CD8-positive, alpha-beta memory T cell (primary cell): ENCODE measurements at places on chromosomes 3 and 15. TPM values are rescaled to one million over a fixed set of nuclear protein-coding genes. Genes with fewer than 3 reads are reported as not detected.

CACNA2D2 gene
- total RNA-seq, result 0.73 TPM

H1-8 gene
- total RNA-seq, result not detected

HESX1 gene
- not detected for total RNA-seq

GOLGA8H gene
- not detected for total RNA-seq

SRGAP3 gene
- total RNA-seq, result 0.84 TPM

B3GALNT1 gene
- 1.8 TPM for total RNA-seq

GOLGA8G gene
- not detected for total RNA-seq

ALDH1A2 gene
- not detected for total RNA-seq

ITPKA gene
- 0.44 TPM for total RNA-seq

RTP1 gene
- not detected for total RNA-seq

TMCO5A gene
- total RNA-seq, result not detected

GHSR gene
- not detected for total RNA-seq

MBD4 gene
- total RNA-seq, result 48.0 TPM

ANKUB1 gene
- not detected for total RNA-seq

UROC1 gene
- total RNA-seq, result not detected

CHRD gene
- total RNA-seq, result not detected

ARMC8 gene
- 43.6 TPM for total RNA-seq

STARD5 gene
- total RNA-seq, result 4.4 TPM

PLA2G4F gene
- not detected for total RNA-seq

DNA sequence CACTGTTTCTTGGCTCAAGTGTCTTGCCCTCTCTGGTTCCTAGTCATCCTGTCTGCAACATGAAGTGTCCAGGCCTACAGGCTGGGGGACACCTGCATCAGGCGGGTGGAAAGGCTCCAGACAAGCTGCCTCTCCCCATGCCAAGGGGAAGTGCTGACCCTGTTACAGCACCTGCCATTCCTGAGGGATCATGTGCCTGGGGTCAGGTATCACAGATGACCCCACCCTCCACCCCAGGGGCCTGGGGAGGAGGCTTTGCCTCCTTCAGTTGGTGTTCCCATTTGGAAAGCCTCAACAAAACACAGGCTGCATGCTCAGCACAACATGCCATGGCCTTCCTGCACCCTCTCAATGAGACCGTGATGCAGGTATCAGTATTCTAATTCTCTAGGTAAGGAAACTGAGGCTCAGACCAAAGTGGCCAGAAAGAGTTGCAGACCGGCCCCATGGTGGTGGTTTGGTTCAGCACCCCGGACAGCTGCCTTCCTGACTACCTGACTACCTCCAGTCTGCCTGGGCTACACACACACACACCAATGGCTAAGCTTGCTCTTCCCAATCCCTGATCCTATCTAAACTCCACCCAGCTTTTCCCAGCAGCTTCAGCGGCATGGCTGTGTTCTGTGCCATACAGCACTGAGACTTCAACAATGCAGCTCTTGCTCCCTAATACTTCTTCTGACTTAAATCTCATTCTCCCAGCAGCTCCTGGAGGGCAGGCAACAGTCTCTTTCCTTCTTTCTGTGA, 69.7 kb upstream of the LINGO1 start:
- DNase-seq, result no peak

DNA sequence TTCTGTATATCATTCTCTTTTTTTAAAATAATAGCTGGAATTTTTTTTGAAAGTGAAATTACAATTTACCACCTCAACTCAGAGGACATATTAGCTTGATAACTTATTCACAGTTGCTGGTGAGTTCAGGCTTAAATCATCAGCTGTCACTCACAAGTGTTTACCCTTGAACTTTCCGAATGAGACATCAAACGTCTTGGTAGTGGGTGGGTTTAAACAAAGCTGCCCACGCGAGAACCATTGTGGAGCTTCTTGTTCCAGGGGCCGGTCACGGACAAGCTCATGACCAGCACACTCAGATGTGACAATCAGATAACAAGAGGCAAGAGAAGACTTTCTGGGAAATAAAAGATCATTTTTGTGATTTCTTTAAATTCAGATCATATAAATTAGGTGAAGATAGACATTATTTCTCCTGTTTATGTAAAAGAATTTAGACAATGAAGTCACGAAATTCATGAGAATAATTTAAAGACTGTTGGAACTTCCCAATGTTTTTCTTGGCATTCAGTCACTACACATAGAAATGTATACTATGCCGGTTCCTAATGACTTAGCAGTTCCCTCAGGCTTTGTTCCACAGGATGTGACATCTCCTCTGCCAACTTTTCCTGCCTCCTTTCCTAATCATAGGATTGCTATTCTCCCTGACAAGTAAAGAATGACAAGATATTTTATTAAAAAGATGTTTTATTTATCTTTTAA, 29.3 kb downstream of the BTD start:
- no peak for DNase-seq

DNA sequence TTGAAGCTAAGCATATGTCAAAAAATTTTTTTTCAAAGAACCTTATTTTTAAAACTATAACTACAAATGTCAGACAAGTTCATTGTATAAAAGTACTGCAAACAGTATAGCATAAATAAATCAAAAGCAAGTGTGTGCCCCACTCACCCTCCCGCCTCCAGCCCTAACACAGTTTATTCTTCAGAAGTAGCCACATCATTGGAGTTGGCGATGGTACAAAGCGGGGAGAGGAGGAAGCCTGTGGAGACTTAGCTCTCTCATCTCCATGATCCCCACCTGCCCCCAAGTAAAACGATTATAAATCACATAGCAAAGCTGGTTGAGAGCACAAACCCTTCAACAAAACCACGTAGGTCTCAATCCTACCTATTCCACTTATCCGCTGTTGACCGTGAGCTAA, 33.6 kb downstream of the FOXP1 start:
- no peak for DNase-seq

GRCh38 chr15:94269954-94270353, 38.6 kb downstream of the MCTP2 start:
- DNase-seq, result no peak

DNA sequence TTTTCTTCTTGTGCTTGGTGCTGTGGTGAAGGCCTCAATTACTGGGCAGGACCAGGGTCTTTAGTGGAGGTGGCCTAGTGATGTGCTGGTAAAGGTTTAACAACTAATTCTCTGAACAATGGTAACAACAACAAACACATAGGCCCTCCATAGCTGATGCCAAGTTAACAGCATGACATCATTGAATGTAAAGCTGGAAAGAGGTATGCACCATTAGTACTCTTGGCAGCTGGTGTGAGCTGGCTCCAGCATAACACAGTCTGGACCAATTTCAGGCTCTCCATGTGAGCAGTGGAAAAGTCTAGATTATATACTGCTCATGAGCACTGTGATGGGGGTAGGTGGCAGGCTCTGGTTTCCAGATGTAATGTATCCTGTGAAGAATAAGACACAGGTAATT, 61.8 kb downstream of the SLC7A14 start:
- DNase-seq, result no peak

DNA sequence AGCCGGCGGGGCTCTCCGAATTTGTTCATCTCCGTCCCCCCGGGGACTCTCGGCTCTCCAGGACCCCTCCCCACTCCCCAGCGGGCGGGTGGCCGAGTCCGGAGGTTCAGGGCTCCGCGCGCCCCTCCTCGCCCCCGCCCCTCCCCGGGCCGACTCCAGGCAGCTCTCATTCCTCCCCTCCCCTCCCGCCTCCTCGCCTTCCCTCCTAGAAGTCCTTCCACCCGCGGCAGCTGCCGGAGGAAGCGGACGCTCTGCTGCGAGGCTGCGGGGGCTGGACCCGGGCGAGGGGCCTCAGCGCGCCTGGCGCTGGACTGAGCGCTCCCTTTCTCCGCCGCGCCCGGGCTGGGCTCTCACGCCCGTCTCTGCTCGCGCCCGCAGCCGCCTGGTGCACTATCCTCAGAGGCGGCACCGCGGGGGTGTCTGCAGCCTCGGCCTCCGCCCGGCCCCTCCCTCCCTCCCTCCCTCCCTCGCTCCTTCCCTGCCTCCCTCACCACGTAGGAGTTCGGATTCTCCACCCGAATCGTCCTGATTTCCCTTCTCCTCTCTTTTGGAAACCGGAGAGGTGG, at the start of gene ROBO2:
ROBO2 (plus strand) TSS at position 494 of the 566 bp plus-strand sequence. CDS start 687 bp downstream, outside the sequence.
- DNase-seq, result no peak

- DNase-seq, result no peak
Measured at GRCh38 chr15:38187630-38188313, 64.9 kb upstream of the SPRED1 start.

DNA sequence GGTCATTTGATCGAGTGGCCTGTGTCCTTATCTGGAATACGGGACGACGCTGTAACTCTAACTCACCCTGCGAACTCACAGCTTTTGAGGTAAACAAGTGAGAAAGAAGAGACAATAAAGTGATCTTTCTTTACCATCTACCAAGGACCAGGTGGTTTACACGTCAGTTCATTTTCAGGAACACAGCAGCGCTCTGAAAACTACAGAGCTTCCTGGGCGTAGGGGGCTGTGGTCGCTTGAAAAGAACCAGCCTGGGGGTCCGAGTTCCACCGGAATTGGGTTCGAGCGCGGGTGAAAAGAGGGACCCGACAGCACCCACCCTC, 357 bp downstream of the KIAA1143 start:
- no peak for DNase-seq

DNA sequence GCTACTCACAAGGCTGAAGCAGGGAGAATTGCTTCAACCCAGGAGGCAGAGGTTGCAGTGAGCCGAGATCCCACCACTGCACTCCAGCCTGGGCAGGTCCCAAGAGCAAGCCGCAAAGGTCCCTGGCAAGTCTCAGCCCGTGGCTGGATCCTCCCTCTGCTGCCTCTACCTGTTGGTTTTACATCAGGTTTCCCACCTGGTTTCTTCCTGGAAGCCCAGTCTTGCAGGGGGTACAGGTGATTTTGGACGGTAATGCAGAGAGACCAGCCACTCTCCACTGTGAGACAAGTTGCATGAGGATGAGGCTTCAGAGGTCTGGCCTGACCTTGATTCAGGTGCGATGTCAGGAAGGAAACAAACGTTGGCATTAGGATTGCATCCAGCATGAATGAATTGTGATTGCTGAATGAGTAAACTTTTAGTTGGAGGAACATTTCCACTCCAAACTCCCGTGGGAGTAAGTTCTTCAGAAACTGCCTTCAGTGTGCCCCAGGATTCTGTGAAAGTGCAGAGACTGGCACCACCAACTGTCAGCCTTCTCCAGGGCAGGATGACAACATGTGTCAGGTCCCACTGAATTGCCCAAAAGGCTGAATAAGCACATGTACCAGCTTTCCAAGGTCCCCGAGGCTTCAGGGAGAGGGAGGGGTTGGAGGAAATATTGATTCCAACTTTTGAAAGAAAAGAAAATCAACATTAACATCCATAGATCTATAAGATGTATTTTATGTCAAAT, 189.4 kb downstream of the TJP1 start:
- no peak for DNase-seq

- no peak for DNase-seq
Measured at GRCh38 chr3:160564949-160565441, 376 bp downstream of the KPNA4 start.

DNA sequence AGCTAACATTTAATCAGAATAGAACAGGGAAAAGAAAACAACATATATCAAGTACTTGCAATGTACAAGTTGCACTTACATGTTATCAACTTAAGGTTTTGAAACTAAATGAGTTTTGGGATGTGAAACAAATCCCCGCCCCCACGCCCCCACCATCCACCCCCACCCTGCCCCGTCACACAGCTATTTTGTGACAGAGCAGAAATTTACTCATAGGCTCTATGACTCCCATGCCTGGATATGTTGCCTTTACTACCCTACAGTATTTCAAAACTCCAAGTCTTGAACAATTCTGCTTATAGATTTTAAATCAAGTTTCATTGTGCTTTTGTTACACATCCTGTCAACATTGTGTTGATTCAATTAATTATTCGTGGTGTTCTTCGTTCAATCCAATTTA, 18.1 kb upstream of the IL1RAP start:
- no peak for DNase-seq

DNA sequence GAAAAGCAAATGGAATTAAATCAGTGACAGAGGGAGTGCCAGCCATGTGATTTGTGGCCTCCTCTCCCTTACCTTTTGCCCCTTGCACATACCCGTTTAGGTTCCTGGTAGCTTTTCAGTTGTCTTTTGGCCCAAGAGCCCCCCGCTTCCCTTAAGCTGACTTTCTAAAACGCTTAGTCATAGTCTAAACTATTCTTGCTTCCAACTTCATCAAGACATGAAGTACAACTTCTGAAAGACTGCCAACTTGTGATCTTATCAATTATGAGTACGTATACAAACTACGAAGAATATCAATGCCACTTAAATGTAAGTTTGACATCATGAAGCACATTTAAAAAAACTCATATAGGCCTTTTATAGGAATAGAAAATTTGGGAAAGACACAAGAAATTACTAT, 61.9 kb downstream of the EIF3J start:
- no peak for DNase-seq

GRCh38 chr3:16503191-16503776, 10.2 kb downstream of the RFTN1 start:
- no peak for DNase-seq

GRCh38 chr15:81948751-81949150, 97.1 kb downstream of the MEX3B start:
- no peak for DNase-seq

- no peak for DNase-seq
Measured at GRCh38 chr3:187735837-187736236, 9.4 kb downstream of the BCL6 start.

- no peak for DNase-seq
Measured at GRCh38 chr3:148494451-148494850, 203.3 kb upstream of the AGTR1 start.

GRCh38 chr3:136070334-136070733, 104.8 kb downstream of the PPP2R3A start:
- DNase-seq, result no peak

DNA sequence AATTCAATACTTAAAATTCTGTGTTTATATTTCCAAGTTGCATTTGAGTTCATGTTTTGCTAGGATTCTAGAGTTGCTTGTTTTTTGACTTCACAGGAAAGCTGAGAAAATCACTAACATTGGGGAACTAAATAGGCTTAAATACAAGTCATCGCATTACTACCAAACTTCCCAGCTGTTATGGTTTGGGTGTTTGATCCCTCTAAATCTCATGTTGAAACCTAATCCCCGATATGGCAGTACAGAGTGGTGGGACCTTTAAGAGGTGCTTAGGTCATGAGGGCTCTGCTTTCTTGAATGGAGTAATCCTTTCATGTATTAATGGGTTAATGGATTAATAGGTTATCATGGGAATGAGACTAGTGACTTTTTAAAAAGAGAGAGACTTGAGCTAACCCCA, 77.2 kb upstream of the ARPP21 start:
- DNase-seq, result no peak

GRCh38 chr3:191382661-191383060, 52.3 kb upstream of the UTS2B start:
- DNase-seq, result no peak

DNA sequence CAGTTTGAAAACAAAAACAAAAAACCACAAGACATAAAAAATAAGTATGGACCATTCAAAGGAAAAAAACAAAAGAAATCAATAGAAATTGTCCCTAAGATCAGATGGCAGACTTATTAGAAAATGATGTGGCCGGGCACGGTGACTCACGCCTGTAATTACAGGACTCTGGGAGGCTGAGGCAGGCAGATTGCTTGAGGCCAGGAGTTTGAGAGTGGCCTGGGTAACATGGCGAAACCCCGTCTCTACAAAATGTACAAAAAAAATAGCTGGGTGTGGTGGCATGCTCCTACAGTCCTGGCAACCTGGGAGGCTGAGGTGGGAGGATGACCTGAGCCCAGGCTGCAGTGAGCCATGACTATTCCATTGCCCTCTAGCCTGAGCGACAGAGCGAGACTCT, 16.6 kb downstream of the SPCS1 start:
- DNase-seq, result no peak

GRCh38 chr15:81751256-81751655, 294.6 kb downstream of the MEX3B start:
- DNase-seq, result no peak

GRCh38 chr15:62684123-62684808, 358.3 kb upstream of the TPM1 start:
- no peak for DNase-seq

- peak; percentile 35 for DNase-seq
Measured at GRCh38 chr3:195548501-195548900, 5.4 kb upstream of the PPP1R2 start.
